Lower lobe of right lung (tissue), 2 donors: ENCODE measurements at places on chromosomes 11 and 22. TPM values are rescaled to one million over a fixed set of nuclear protein-coding genes. Genes with fewer than 3 reads are reported as not detected.

Gene TESMIN
- total RNA-seq, result 1.9 TPM

Gene P2RY2
- 6.5 TPM for total RNA-seq

Gene CARD16
- 97.3 TPM for total RNA-seq

Gene OR8G5
- 0.35 TPM for total RNA-seq

Gene RFPL3
- not detected for total RNA-seq

Gene TENM4
- total RNA-seq, result 1.1 TPM

Gene MUC5AC
- total RNA-seq, result 0.35 TPM

Gene OR10A4
- total RNA-seq, result not detected

Gene TRIM48
- not detected for total RNA-seq
